Aorta (tissue), 5 donors: ENCODE measurements at places on chromosomes 5 and 9. TPM values are rescaled to one million over a fixed set of nuclear protein-coding genes. Genes with fewer than 3 reads are reported as not detected.

DNA sequence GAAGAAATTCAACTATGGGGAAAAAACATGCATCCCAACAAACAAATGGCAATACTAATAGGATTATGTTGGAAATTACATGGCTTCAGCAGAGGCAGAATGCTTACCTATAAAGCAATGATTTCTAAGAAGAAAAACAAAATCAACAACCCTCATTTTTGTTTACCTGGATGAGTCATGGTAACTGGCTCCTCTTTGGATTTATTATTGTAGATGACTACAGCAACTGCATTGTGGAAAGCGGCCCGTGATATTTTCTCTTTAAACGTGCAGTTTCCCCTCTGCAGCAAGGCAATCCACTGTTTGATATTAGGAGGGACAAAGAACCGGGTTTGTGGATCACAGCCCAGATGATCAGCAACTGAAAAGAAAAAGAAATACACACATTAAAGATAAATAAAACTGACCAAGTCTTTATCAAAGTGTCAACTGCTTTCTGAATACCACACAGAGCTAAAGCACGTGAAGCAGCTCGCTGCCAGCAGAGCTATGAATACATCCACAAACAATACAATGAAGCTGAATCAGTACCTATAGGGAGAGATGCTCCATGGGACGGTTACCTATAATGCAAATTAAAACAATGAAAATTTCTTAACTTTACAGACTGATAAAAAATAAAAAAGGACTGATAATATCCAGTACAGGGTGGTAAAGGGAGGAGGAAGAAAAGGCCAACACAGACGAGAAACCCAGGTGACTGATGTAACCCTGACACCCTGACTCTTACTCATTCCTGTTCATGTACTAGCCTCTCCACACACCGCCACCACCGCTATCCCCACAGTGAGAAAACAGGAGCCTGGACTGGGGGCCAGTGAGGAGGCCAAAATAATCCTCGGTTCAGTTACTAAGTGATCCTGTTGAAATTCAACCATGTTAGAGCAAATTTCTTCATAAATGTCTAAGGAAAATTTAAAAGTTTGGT lies 31.0 kb downstream of the RNF130 start:
- DNase-seq = no peak

Gene ZBTB34
- 12.4 TPM for total RNA-seq

DNA sequence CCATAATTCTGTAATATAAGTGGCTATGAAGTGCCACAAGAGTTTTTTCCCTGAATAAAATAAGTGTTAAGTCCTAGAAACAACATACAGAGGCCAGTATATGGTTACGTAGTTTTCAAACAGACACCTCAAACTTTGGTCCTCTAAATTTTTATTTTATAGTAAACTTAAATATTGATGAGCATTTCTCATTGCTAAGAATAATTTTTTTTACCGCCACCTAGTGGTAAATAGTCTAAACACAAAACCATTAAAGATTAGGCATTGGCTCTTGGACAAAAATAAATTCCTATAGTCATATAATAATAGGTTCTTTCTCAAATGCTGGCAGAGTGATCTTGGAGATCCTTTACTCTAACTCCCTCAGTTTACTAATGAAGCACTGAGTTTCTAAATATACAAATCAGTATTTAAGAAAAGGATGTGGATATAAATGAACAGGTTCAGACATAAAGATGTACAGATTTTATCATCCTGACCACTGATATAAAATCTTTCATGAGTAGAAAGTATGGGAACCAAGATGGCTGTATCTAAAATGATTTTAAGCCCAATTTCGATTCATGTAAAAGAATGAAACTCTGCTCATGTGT lies 136.2 kb downstream of the FANCC start:
- DNase-seq = no peak

Gene P4HA2
- total RNA-seq = 68.1 TPM

Gene HSPB3
- 1.5 TPM for total RNA-seq

Gene PCDHGA11
- 9.2 TPM for total RNA-seq

Gene ZFP2
- total RNA-seq = 1.6 TPM

- peak; percentile 95 for DNase-seq
These were observed 25.8 kb downstream of the FPGS start for GRCh38 chr9:127828262-127829031.

- no peak for DNase-seq
These were observed 4.1 kb upstream of the CMBL start for GRCh38 chr5:10311595-10312425.

DNA sequence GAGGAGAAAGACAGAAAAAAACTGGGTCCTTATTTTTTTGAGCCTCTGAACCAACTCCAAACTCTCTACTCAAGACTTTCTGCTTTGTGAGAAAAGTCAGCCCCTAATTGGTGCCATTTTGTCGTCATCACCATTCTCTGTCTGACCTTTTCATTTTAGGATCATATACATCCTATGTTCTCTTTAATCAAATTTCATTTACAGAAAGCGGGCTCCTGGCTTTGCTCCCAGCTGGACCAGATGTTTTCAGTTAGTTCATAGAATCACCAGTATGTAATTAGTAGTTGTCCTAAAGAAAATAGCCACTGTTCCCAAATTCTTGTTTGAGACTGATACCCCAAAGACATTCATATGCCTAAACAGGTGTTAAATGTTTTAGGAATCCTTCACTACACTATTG lies 28.6 kb upstream of the SLCO4C1 start:
- no peak for DNase-seq

DNA sequence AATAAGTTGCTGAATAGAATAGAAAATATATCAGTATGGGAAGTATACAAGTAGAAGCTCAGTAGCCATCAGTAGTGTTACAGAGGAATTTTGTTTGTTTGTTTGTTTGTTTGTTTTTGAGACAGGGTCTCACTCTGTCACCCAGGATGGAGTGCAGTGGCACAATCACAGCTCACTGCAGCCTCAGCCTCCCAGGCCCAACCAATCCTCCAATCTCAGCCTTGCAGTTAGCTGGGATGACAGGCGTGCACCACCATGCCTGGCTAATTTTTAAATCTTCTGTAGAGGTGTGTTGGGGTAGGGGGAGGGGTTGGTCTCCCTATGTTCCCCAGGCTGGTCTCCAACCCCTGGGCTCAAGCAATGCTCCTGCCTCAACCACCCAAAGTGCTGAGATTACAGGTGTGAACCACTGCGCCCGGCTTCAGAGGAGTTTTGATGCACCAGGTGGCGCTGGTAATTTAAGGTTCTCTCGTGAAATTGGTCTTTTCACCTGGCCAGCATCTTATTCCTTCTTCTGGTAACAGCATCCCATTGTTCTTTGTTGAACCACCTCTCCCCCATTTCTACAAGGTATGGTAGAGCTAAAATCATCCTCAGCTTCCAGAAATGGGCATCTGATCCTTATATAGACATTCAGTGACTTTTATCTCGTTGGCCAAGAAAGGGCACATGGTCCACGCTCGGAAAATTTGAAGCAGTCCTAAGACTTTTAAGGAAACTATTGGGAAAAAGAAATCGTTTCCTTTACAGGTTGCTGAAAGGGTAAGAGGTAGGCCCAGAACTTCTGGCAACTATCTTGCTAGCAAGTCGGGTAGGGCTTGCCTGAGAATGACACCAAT lies 157.1 kb downstream of the ARRDC3 start:
- DNase-seq = no peak

- no peak for DNase-seq
These were observed 1.9 kb downstream of the DPM2 start for GRCh38 chr9:127935765-127936221.
